ENCODE measurements at places on chromosomes 2 and 18.

- DNase-seq: peak; percentile 28
Observed at GRCh38 chr18:6521803-6522418, 107.2 kb upstream of the L3MBTL4 start.

DNA sequence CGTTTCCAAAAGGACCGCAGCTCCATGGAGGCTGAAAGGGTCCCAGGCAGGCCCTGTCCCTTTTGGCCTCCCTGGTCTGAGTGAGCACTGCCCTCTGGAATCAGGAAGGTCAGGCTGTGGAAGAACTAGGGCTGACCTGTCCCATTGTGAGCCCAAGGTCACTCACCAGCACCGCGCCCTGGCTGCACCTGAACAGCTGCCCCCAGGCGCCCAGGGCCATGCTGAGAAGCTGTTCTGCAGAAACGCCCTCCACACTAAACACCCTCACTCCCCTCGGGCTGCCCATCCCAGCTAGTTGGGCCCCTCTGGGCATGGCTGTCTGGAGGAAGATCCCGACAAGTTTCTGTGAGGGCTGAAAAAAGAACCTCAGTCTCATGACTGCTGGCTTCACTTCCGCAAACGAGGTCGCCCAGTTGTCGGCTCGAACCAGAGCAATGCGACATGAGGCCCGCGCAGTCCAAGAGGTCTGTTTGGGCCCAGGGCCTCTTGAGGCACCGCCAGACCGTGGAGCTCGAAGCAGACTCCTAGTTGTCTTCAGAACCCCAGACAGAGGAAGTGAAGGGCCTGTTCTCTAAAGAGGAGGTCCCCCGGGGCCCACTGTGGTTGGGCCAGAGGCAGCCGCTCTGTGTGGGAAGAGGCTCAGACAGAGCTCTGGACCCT lies 64.4 kb downstream of the INPP5D start:
- no peak for DNase-seq

DNA sequence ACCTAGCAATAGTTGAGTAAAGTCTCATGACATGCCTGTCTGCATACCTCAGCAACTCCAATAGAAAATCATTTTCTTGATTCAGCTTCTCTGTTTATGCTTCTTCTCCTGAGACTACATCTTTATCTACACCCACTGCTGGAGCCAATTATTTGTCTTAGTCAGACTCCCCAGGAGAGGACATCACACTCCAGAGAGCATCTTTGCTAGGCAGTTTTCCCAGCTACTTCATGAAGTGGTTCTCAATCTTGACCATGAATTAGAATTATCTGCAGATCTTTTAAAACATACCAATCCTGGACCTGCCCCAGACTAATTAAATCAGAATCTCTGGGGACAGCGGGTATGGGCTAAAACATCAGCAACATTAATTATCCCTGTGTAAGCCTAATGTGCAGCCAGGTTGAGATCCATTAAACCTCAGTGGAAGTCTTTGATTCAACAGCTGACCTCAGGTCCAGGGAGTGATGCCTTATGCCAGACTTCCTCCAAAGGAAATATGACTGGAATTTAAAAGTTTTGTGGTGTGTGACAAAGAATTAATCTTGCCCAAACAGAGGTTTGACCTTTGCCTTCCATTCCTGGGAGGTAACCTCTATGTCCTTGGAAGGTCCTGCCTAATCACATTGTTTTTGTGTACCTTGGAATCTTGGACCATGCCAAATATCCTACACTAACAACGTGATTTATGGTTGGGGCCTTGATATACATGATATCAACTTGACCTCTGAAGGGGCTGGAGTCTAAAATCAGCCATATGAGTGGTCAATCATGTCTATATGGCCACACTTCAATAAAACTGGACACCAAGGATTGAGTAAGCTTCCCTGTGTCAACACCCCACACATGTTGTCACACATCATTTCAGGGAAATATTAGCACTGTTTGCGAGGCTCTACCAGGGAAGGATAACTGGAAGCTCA lies 99.3 kb upstream of the DNAJC10 start:
- peak; percentile 68 for DNase-seq

- DNase-seq: no peak
Observed at GRCh38 chr2:169975221-169975620, 148.0 kb downstream of the UBR3 start.

- peak; percentile 82 for DNase-seq
Observed at GRCh38 chr2:227033471-227034148, 130.4 kb downstream of the COL4A4 start.

DNA sequence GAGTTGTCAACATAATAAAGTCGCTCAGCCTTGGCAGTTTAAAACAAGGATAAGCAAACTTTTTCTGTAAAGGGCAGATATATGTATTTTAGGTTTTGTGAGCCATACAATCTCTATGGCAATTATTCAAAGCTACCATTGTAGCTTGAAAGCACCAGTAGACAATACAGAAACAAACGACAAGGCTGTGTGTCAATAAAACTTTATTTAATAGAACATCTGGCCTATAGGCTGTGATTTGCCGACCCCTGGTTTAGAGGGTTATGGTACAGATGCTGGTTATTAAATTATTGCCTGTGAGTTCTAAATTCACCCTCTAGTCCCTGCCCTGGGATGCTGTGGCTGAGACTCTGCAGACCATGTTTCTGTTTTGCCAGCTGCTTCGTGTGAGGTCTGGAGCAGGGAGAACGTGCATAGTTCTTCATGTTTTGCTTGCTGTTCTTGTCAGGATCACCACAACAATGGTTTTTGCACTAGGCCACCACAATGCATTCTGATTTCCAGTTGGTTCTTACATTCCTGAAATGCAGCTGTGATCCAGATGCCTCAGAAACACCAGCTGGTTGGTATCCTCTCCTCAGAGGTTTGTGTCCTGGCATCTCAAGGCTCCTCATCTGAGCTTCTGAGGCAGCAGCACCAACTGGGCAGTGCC lies 46.6 kb downstream of the ICOS start:
- DNase-seq: no peak

- no peak for DNase-seq
Observed at GRCh38 chr2:184532551-184532950, 65.8 kb upstream of the ZNF804A start.

- DNase-seq: peak; percentile 14
Observed at GRCh38 chr2:164839914-164840457, 1.6 kb downstream of the COBLL1 start.

DNA sequence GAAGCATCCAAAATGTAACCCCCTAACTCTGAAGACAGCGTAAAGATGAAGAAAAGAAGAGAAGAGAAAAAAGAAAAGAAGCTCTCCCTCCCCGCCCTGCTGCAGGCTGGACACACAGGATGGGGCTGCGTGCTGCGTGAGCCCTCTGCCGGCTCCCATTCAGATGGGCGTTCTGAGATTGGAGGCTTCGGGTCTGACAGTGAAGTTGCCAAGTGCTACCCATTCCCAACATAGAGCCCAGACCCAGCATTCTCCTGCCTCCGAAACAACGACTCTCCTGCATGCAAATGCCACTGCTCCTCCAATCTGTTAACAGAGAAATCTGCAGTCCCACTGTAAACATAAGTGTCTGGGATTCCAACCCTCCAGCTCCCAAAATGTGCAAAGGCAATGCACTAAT lies 234.9 kb downstream of the BCL11A start:
- DNase-seq: peak; percentile 35

DNA sequence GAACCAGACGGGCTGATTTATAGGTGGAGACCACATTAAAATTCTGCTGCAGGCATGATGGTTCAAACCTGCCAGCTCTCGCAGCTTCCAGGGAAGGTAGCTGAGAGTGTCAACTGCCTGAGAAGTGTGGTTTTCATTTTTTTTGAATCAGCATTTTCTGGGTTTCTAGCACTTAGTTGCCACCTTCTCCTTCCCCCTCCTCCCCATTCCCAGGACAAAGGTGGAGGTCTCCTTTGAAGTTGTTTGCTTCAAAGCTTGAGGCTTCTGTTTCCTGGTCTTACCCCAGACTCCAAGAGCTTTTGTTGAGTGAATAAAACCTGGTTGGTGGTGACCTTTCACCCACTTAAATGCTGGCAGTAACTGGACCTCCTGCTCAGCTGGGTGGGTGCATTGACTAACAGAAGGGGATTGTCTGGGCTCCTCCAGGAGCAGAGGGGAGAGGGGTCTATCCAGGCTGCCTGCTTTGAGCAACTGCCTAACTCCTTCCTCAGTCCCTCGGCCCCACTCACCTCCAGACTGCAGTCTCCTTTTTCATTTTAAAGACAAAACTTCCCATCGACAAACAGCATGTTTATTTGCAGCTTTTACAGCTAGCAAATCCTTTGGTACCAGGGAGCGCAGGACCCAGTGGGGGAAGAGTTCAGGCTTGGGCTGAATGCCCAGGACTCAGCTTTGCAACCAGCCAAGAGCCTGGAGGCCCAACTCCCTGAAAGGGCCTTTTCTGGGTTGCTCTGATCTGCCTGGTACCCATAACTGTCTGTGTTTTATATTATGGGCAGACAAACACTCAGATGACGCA lies 3.5 kb downstream of the RHOB start:
- DNase-seq: peak; percentile 77

DNA sequence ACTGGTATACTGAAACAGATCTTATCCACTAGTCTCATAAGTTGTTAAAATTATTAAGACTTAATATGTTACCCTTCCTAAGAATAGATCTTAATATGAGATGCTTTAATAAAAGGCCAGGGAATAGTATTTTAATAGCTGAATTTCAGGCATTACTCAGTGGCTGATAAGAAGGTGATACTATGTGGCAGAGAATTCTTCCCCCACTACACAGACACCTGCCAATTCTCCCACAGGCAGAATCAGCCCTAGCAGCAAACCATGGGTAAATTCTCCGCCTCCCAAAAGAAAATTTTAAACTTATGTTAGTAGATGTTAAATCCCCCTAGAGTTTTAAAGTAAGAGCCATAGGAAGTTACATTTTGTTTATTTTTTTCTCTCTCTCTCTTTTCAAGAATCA lies 888.8 kb downstream of the LRP1B start:
- no peak for DNase-seq

DNA sequence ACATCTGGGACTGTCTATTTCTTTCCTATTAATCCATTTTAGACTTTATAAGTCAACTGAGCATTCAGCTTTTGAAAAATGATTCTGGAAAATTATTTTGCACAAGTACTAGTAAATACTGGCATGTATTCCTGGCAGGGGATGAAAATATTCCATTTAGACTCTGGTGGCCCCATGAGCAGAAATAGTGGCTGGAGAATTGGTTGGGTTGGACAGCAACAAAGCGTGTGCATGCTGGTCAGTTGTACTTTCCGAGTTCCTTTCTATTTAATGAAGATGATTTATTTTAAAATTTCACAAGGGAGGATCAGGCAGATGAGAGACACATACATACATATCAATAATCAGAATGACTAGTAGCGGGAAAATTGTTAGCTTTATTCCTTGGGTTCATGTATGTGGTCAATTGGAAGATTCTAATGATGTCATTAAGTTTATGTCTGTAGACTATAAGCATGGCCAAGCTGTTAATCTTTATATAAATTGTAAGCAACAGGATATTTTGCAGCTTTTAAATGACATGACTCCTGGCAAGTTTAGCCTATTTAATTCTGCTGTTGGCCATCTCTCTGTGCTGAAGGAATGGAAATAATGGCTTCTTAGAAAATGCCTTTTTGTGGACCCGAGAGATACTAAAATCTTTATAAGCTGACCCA lies 541.6 kb downstream of the SLC4A3 start:
- no peak for DNase-seq

- DNase-seq: peak; percentile 29
Observed at GRCh38 chr2:9554921-9555296, 721 bp downstream of the ADAM17 start.

- no peak for DNase-seq
Observed at GRCh38 chr18:54867131-54867530, 38.9 kb downstream of the RAB27B start.

GRCh38 chr18:76314496-76314895 lies 180.5 kb downstream of the ZNF516 start:
- no peak for DNase-seq

- DNase-seq: no peak
Observed at GRCh38 chr18:58499527-58500221, 129.2 kb downstream of the ALPK2 start.

DNA sequence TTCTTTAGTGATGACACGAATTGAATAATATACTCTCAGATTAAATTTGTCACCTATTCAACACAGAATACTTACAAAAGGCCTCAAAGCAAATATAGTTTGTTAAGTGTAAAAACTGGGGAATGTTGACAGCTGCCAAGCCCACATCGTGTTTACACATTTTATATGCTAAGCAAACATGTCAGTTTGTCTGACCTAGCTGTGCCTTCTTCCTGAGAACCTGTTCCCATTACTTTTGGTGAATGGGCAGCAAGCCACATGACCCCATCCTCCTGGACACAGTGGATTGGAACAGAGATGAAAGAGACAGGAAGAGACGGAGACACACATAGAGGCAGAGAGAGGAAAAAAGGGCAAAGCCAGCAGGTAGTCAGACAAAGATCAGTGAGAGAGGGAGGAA lies 22.9 kb upstream of the CUL3 start:
- DNase-seq: no peak

- DNase-seq: no peak
Observed at GRCh38 chr2:24730481-24730880, 62.7 kb downstream of the PTRHD1 start.

DNA sequence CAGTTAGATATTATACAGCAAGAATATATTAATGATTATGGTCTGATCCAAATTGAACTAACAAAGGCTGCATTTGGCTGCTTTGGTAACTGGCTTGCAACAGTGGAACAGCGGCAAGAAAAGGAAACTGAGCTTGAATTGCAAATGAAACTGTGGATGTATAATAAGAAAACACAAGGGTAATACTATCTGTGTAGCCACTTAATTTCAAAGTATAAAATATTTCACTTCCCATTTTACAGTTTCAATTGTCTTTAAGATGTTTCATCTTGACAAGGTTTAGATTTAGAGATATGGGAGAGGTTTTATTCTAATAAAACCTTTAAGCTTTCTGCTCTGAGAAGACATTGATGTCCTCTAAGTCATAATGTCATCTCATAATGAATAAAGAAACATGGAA lies 23.8 kb downstream of the WDR75 start:
- DNase-seq: no peak
